ENCODE measurements at places on chromosomes 7 and 10. TPM values are rescaled to one million over a fixed set of nuclear protein-coding genes. Genes with fewer than 3 reads are reported as not detected.

GRCh38 chr10:123522702-123523312, 143.3 kb upstream of the GPR26 start:
- no peak for DNase-seq
- no peak overlapping the region for H3K4me3 ChIP-seq
- H3K36me3 ChIP-seq, result no peaks in the 10 kb centered on the region
- H3K4me1 ChIP-seq, result no peaks in the 10 kb centered on the region
- H3K27ac ChIP-seq, result no peak overlapping the region

GRCh38 chr7:134949171-134949570, 37.1 kb upstream of the AGBL3 start:
- no peak overlapping the region for H3K4me3 ChIP-seq
- no peak for DNase-seq
- no peaks in the 10 kb centered on the region for H3K4me1 ChIP-seq
- H3K27ac ChIP-seq, result no peak overlapping the region
- H3K36me3 ChIP-seq, result peaks cover 85% of the 10 kb centered on the region

DNA sequence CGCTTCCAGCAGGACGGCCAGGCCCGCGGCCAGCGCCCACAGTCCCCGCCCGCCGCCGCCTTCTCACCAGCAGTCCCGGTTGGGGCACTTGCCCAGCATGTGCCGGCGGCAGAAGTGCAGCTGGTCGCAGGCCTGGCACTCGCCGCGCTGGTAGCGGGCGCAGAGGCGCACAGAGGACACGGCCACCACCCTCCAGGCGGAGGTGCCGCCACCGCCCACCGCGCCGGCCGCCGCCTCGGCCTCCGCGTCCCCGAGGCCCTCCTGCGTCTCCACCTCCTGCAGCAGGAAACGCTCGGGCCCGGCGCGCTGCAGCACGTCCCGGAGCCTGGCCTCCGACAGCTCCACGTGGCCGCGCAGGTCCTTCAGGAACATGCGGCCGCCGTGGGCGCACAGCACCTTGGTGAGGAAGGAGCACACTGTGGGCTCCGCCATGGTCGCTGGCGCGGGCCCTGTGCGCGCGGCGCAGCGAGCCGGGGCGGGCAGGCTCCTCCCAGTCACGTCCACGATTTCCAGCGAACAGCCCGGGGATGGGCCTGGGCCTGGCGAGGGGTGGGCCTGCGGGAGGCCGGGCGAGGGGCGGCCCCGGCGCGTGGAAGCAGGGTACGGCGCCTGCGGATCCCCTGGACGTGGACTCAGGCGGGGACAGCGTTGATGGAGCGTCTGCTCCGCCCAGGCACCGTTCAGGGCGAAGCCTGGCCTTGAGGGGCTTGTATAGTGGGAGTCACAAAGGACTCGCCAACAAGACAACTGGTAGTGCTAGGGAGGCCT, at the start of gene ZC3HAV1L:
Gene ZC3HAV1L, minus strand, starts transcription at position 457 of the 768 bp plus-strand sequence. Its CDS starts 25 bp downstream, at position 432.
- peak; percentile 99 for DNase-seq
- H3K36me3 ChIP-seq, result peaks cover 21% of the 10 kb centered on the region
- H3K4me3 ChIP-seq, result peak within 1 kb of the TSS; percentile 86
- H3K4me1 ChIP-seq, result peaks cover 9% of the 10 kb centered on the region
- peak within 1 kb of the TSS; percentile 87 for H3K27ac ChIP-seq
- no peaks in the 10 kb centered on the region for H3K27me3 ChIP-seq

- peaks cover 24% of the 10 kb centered on the region for H3K4me1 ChIP-seq
- H3K36me3 ChIP-seq, result no peaks in the 10 kb centered on the region
- DNase-seq, result no peak
- H3K27me3 ChIP-seq, result no peaks in the 10 kb centered on the region
Observed at GRCh38 chr7:2033586-2034135, 199.1 kb downstream of the MAD1L1 start.

GRCh38 chr10:15684768-15685167, 35.0 kb downstream of the ITGA8 start:
- no peak overlapping the region for H3K4me3 ChIP-seq
- no peak for DNase-seq
- H3K27ac ChIP-seq, result no peak overlapping the region
- H3K36me3 ChIP-seq, result no peaks in the 10 kb centered on the region

Gene GPR158
- not detected for polyA plus RNA-seq

Gene TECPR1
- polyA plus RNA-seq, result 6.6 TPM

Gene SFTPA2
- polyA plus RNA-seq, result not detected

Measured in SK-N-SH (cell line).